ENCODE measurements at places on chromosomes 16 and 17. TPM values are rescaled to one million over a fixed set of nuclear protein-coding genes. Genes with fewer than 3 reads are reported as not detected.

DNA sequence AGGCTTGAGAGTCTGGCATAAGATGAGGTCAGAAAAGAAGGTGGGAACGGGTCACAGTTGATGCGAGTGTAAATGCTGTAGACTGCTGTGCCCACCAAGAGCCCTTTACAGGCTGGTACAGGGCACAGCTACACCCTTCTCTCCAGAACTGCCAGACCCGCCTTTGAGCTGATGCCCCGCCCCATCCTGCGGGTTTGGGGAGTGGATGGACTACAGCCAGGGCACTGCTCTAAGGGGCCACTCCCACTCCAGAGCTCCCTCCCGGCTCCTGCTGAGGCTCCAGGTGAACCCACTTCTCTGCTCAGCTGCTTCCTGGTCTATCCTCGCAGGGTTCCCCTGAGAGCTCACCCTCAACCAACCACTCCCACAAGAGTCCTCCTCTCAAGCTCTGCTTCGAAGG is 12.3 kb downstream of the MEIOB start:
- no peak for DNase-seq

DNA sequence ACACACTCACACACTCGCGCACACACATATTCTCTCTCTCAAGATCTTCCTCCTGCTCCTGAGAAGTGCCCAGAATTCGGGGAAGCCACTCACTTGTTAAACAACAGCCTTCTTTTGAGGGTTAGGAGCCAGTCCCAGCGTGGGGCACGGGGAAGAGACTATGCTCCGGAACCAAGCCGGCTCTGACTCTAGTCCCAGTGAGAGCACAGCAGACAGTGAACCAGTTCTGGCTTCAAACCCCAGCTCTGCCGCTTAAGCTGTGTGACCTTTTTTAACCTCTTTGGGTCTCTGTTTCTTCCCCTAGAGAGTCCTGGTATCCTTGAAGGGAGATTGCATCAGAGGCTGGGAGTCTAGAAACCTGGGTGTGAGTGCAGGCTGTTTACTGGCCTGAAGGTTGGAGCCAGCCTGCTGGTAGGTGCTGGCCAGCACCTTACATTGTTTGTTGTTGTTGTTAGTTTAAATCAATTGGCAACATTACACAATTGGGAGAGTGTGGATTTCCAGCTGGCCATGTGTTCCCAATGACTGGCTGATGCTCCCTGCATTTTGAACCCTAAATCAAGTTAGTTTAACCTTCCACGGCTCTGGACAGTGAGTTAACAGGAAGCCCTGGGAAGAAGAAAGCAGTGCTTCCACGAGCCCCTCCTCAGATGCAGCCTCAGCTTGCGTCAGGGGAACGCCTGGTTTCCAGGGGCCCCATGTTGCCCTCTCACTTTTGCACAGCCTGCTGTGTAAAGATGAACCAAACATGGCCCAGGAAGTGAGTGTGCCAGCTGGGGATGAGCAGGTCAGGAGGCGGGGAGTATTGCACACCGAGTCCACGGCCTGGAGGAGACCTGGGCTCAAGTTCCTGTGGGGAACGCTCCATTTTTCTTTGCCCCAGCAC is 71.5 kb downstream of the GAS7 start:
- peak; percentile 22 for DNase-seq

Gene AMDHD2
- 22.1 TPM for total RNA-seq

Gene MYH3
- 0.66 TPM for total RNA-seq

DNA sequence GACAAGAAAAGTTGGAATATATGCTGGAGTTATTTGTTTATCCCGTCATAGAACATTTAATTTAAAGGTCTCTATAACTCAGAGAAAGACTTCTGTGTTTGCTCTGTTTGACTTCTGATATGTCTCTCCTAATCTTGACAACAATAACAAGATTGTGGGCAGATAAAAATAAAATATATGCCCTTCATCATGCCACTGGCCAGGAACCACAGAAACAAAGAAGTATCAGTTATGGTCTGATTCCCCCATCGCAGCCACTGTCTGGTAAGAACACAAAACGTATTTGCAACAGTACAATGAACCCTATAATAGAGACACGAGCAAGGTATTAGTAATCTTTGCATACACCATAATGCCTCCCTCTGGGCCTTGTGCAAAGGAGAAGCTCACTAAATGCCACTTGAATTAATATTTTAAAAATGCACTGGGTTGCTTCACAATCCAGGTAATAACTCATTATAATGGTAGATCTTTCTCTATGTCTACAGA is 1498.3 kb downstream of the CDH11 start:
- no peak for DNase-seq

Gene NATD1
- total RNA-seq = 0.22 TPM

Gene PIMREG
- total RNA-seq = 144 TPM

GRCh38 chr17:2647957-2648356 is 54.5 kb downstream of the PAFAH1B1 start:
- no peak for DNase-seq

Gene TSR3
- 110 TPM for total RNA-seq

DNA sequence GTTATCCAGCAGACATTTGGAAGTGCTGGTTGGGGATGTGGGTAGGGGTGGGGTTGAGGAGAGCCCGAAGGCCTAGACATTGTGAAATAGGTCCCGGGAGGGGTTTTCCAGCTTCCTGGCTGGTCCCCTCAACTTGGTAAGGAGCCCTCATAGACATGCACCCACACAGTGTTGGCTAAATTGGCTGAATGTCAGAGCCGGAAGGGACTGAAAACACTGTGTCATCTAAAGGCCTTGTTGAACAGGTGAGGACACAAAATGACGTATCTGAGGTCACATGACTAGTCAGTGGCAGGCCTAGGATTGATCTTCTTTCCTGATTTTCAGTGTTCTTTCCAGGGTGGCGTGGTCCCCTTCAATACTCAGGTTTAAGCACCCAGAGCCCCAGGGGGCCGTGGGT is 27.6 kb downstream of the ITGB3 start:
- DNase-seq = no peak
